Esophagus mucosa (tissue), 1 donor: ENCODE measurements at places on chromosomes 2 and 18. TPM values are rescaled to one million over a fixed set of nuclear protein-coding genes. Genes with fewer than 3 reads are reported as not detected.

The TPRKB gene
- total RNA-seq, result 28.3 TPM

- ATAC-seq, result no peak
These were observed 11.7 kb upstream of the SEMA4C start for GRCh38 chr2:96881349-96882195.

DNA sequence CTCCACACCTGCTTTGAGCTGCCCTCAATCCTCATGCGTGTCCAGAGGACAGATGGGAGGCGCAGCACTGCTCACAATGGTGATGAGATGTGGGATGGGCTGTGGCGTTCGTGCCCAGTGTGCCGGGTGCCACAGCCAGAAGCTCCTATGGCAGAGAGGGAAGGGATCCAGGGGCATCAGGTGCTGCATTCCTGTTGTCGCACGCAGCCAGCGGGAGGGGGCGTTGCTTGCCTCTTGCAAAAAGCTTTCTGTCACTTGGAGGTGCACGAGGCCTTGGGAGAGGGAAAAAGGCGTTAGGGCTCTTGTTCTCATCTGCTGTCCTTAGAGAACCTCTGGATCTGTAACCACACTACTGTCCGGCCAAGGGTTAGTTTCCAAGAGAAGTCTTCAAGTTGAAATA lies 29.2 kb upstream of the ALLC start:
- ATAC-seq, result no peak

The FRZB gene
- 0.32 TPM for total RNA-seq
